ENCODE measurements at places on chromosomes 12 and 14.

DNA sequence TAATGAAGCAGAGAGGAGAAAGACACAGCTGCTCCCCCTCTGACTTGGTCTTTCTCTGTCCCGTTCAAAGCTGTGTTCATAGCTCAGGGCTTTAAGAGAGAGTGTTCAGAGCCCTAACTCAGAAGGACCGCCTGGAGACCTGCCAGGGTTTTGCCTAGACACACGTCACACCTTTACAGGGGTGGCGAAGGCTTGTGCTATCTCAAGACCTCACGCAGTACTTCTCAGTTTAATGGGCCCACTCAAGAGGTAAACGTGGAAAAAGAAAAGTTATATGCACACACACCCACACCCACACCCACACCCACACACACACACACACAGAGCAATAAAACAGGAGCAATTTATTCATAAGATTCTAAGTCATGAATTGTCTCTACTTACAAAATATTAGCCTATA is 374.3 kb downstream of the C12orf75 start:
- no peak for DNase-seq

DNA sequence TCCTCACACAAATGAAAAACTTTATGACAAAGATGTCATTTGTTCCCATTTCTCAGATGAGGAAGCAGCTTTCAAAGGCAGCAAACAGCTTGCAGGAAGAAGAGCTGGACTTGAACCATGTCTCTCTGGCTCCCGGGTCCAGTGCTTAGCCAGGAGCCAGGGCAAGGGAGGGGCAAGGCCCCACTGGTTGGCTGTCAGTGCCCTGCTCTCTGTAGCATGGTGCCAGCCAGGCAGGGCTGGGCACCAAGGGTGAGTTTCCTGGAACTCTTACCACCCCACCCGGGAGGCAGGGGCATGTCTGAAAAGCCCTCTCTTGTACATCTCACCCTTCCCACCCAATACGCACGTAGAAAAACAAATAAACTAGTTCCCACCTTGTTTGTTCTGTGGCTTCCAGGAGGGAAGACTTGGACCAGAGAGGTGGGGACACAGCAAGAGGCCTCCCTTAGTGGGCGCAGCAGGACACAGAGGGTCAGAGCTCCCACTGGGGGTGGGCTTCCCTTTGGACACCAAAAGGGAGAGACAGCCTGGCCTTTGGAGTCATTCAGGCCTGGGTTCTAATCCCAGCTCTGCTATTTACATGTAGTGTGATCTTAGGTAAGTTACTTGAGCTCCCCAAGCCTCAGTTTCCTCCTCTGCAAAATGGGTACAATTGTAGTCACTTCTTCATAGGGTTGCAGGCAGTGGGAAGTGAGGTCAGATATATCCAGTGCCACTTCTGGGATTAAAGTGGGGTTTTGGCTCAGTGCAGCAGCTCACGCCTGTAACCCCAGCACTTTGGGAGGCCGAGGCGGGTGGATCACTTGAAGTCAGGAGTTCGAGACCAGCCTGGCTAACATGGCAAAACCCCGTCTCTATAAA is 17.2 kb downstream of the TRPV4 start:
- no peak for DNase-seq

GRCh38 chr14:77026930-77027537 is 1.5 kb downstream of the IRF2BPL start:
- no peak for DNase-seq

DNA sequence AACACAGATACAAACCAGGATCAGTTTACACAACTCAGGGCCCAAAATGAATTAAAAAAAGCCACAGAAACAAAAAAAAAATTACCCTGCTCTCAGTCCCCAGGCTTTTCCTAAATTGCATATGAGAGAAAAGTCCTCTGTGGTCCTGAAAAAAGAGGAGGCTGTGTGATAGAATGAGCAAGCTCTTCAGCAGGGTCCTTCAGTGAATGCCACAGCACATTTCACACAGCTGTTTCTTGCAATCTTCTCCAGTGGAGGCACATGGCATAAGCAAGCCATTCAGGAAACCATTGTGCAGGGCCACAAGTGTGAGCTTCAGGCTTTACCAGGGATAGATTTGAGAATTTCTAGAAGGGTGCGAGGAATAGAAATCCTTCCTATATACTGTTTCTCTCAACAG is 168.5 kb downstream of the PPM1H start:
- no peak for DNase-seq

- DNase-seq, result no peak
These were observed 392.9 kb downstream of the ZFP36L1 start for GRCh38 chr14:68399971-68400370.

- DNase-seq, result no peak
These were observed 66.6 kb upstream of the FBRSL1 start for GRCh38 chr12:132423251-132423819.

- DNase-seq, result no peak
These were observed 769 bp upstream of the EMP1 start for GRCh38 chr12:13195785-13196129.

- DNase-seq, result no peak
These were observed 59.3 kb upstream of the PRMT8 start for GRCh38 chr12:3431686-3432085.

- no peak for DNase-seq
These were observed 8.8 kb downstream of the SLC38A2 start for GRCh38 chr12:46363582-46364299.

- DNase-seq, result no peak
These were observed 22.5 kb upstream of the WSCD2 start for GRCh38 chr12:108106599-108106998.

DNA sequence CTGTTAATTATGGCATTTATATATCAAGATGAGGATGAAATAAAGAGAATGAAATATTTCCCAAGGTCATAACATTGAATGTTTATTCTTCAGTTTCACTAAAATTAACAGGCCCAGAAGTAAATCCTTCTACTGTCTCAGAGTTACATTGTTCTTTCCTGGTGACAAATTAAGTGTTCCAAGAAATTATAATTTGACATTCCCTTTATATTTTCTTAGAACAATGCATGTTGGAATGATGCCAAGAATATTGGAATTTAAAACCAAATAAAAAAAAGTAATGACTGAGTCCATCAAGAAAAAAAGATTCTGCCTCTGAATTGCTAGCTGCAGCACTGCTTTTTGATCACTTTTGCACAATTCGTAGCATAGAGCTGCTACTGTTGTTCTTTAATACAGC is 152.1 kb downstream of the METTL25 start:
- DNase-seq, result no peak

DNA sequence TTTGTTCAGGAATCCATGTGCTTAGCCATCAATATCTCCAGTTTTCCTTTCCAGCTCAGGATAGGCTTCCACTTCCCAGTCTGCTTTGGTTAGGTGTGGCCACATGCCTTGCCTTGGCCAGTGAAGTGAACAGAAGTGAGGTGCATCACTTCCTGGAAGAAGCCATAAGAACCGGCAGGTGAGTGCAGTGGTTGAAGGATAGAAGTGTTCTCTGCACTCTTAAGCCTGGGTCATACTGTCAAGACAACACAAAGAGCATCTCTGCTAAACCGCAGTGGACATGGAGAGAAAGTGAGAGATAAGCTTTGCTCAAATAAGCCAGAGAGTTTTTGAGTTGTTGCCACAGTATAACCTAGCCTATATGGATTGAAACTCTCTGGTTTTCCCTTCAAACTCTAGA is 11.4 kb downstream of the GNG2 start:
- no peak for DNase-seq

DNA sequence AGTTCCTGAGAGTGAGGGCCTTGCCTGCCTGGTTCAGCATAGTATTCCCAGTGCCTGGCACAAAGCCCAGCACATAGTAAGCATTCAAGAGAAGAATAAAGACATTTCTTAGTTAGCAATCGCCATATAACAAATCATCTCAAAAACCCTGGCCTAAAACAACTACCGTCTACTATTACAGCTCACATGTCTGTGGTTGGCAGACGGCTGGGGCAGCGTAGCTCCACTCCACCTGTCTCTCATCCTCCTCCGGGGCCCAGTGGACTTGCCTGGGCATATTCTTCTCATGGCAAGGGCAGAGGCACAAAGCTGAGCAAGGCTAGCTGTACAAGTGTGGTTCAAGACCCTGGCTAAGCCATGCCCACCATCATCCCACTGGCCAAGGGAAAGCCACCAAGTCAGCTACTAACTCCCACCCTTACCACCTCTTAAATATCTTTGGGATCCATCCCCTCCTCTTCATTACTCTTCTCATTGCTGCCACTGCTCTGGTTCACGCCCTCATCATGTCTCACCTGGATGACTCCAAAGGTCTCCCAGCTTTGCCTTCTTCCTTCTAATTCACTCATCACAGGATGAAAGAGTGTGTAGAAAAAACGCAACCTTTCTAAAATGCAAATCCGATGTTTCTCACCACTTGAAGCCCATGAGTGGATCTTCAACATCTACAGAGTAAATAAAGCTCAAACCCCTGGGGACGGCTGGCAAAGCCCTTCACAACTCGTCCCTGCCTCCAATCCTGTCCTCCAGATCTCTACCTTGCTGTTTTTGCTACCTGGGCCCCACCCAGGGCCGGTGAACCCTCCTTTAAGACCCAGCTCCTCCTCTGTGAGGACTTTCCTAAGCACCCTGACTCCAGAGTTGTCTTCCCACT is 10.4 kb downstream of the TMEM229B start:
- peak; percentile 67 for DNase-seq

DNA sequence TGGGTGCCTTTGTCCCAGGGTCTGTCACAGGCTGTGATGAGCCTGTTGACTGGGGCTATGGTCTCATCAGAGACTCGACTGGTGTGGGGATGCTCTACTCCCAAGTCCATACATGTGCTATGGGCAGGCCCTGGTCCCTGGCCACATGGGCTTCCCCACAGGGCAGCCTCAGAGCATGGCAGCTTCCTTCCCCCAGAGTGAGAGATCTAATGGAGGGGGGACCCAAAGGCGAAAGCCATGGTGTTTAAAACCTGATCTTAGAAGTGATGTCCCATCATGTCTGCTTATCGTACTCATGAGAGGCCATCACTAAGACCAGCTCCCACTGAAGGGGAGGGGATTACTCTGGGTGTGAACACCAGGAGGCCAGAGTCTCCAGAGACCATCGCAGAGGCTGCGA is 279.0 kb upstream of the RTL1 start:
- DNase-seq, result no peak

DNA sequence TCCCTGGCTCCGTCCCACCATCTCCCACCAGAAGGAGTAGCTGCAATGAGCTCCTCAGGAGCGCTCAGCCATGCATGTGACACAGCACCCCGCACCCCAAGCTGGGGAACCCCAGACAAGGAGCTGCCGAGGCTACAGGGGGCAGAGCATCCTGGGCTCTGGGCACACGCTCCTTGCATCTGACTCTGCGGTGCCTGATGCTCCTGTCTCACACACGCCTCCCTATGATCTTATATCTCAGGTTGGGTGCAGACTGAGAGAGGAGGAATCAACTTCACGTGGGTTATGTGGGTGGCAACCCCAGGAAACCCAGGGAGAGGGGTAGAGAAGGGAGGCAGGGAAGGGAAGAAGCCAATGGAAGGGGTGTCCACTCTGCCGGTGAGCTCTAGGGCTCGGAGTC is 60.0 kb downstream of the CCNK start:
- no peak for DNase-seq

DNA sequence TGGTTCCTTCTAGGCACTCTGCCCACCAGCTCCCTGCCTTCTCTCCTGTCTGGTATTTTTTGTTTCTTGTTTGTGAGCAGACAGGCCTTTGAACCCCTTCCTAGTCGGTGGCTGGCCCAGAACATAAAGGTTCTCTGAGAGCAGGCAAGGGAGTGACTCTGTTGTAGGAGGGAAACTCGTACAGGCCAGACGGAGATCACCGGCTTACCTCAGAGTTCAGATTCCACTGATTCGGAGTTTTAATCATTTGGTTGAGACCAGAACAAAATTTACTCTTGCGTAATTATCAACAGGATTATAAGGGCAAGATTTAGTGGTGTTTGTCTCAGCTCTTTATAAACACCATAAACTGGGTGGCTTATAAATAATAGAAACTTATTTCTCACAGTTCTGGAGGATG is 128.3 kb downstream of the PLXNC1 start:
- DNase-seq, result no peak

GRCh38 chr14:90440021-90440451 is 43.2 kb downstream of the CALM1 start:
- no peak for DNase-seq

- no peak for DNase-seq
These were observed 94.7 kb upstream of the GSC start for GRCh38 chr14:94864387-94865195.

GRCh38 chr12:18361433-18361832 is 100.1 kb downstream of the PIK3C2G start:
- no peak for DNase-seq

- peak; percentile 44 for DNase-seq
These were observed 172.8 kb upstream of the KITLG start for GRCh38 chr12:88753066-88753465.

- no peak for DNase-seq
These were observed 77.3 kb downstream of the NOS1 start for GRCh38 chr12:117284140-117284539.

DNA sequence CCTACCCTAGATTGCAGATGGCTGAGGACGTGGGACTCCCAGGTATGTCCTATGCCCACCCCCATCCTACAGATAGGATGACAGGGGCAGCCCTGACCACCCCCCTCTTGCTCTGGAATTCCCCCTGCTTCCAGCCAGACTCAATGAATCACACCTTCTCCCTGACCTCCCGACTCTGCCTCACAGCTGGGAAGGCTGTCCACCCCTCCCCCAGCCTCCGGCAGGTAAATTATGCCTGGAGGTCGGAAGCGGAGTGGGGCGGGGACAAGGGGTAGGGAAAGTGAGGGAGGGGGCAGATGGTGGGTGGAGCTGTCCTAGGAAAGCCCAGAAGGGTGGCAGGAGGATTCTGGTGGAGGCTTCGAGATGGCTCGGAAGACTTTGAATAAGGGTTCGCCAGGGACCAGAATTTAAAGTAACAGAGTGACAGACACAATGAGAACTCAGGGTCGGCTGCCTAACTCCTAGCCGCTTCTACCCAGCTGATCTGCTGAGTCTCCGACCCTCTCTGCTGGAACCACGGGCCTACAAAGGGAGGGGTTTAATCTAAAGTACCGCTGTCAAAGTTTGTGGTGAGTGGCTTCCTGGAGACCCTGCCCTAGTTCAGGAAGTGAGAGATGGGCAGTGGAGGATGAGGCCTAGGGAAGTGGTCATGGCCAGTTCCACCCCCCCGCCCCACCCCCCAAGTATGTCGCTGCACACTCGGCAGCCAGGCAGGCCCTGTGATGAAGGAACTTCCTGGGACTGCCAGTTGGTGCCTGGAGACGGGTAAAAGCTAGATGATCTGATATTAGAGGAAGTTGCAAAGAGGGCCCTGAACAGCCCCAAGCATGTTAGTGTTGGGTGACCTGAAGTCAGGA is 4.2 kb downstream of the PLEKHG3 start:
- peak; percentile 90 for DNase-seq

GRCh38 chr14:59333235-59333634 is 131.9 kb downstream of the GPR135 start:
- no peak for DNase-seq

DNA sequence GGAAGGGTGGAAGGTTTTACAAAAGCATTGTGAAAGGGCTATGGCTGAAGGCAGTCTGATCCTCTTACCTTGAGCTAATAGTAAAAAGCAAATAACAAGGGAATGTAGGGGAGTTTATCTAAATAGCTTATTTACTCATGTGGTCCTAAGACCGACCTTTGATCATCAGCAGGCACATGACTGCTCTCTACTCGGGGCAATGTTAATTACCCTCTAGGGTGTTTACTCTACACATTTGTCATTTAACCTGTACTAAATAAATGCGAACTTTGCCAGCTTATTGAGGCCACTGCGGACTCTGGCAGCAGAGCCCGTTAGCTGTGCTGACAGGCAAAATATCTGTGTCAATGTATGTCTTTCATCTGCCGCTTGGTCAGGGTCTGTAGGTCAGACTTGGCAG is 768.3 kb upstream of the ATXN7L3B start:
- DNase-seq, result no peak

GRCh38 chr14:68749487-68750475 is 43.1 kb downstream of the ZFP36L1 start:
- DNase-seq, result peak; percentile 17
